Stimulated activated CD8-positive, alpha-beta memory T cell treated with anti-CD3 and anti-CD28 coated beads, Interleukin-15, amount 100 ng/mL, for 4 hours (primary cell): ENCODE measurements at places on chromosomes 3 and 15.

DNA sequence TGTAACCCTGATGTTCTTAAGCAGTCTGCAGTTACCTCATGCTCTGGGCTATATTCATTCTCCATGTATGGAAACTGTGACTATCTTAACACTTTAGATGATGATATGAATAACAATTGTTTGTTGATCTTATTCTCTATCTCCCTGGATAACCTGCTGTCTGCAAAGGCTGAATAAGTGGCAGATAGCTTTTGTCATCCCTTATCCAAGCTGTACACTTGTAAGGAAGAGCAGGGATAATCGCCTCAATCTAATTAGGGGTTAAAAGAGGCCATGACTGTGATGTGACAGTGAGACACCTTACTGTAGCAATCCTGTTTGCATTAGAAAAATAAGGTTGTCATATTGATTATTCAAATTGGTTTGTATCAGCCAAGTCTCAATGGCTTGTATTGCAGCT lies 123.9 kb downstream of the RSRC1 start:
- no peak for DNase-seq

GRCh38 chr15:78204351-78205309 lies 29.7 kb downstream of the ACSBG1 start:
- no peak for DNase-seq

DNA sequence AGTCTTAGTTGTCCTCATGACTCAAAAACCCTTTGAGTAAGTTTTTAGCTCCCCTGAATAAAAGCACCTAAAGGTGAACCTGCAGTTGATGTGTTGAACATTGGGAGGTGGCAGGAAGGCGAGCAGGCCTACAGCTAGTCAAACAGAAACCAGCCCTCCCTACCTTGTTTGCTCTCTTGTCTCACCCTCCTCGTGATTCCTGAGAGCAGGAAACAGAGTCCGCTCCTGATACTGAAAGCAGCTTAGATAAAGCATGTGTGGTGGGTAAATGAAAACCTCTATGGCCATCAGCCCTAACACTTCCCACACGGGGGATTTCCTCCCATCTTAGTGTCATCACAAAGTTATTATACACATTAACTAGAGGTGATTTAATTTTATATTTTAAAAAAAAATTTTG lies 21.8 kb upstream of the CLDN18 start:
- DNase-seq = no peak

DNA sequence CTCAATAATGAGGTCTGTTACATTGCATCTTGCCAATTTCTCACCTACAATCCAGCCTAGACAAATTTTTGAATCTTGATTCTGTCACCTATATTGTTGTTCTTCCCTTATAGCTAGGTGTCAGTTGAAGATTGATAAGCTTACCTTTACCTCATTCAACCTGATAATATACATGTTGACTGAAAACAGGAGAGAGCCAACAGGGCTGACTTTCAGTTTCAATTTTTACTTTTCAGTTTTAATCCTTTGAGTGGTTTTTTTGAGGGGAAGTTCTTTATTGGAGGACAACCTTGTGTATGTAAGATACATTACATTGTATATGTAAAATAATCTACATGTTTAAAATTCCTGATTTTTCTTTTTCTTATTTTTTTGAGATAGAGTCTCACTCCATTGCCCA lies 5.8 kb downstream of the ATP13A5 start:
- DNase-seq = no peak

- no peak for DNase-seq
Measured at GRCh38 chr3:151425627-151426340, 35.1 kb downstream of the IGSF10 start.

DNA sequence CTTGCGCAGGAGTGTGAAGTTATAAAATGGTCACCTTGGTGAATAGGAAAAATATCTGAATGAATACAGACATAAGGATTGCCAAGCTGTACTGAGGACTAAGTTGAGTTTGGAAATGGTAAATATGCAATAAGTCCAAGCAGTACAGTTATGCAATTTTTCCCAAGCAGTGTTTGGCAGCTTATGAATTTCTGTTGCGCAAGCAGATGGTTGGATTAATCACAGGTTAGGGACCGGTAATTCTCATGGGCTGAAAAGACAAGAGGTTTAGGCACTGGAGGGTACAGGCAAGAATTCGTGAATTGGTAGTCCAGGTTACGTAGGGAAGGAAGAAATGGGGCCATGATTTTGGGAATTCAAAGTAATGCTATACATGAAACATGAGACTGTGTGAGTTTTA lies 210.3 kb downstream of the RAP2B start:
- DNase-seq = no peak

- DNase-seq = no peak
Measured at GRCh38 chr15:76333720-76334437, 2.7 kb upstream of the ISL2 start.
